ENCODE measurements at places on chromosomes 11 and 22.
A peak's percentile ranks its signal among the peaks of the same experiment; 100 is the strongest.

DNA sequence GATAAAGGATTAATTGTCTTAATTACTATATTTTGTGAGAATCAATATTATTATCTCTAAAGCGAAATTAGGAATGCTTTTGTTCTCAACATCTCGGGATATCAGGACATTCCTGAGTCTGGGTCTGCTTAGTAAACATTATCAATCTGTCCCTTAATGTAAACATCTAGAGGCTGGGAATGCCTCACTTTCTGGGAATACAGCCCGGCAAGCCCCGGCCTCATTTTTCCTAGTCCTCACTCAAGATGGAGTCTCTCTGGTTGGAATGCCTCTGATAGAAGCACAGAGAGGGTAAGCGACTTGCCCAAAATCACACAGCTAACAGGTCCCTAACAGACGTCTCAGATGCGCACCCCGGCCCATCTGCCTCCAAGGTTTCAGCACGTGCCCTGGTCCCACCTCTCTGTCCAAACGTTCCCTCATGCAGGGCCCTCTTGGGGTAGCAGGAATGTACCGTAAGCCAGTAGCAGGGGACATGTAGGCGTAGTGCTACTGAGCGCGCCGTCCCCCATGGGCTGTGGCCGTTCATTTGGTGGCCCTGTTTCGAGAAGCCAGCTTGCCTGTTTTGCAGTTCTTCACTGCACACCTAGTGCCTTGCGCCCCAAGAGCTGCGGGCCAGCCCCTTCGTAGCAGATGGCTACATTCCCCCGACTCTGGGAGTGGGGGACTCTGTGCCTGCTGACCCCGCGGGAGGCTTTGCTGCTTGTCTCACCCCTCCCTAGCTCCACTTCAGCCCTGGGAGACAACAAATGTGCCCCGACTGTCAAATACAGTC, 62.2 kb upstream of the FADD start:
- DNase-seq = no peak

DNA sequence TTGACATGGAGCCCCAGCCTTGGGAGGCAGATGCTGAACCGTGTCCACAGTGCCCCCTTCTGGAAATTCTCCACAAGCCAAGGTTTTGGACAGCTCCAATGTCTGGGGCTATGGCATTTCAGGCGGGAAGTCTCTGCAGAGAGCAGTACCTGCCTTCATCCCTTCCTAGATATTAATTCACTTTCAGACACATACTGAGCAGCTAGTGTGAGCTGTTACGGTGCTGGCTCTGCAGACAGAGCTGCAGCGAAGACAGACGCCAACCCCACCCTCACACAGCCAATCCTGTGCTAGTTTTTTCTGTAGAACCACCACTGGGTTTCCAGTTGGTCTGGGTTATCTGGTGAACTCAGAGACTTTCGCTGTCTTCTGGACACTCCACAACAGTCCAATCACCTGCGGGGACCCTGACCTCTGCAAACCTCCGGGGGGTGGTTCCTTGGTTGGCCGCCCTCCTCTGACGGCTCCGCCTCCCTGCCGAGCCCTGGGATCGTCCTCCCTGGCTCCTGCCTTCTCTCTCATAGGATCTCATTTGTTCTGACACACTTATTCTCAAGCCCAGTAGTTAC, 9.1 kb downstream of the LMF2 start:
- DNase-seq = peak; percentile 75

- no peak for DNase-seq
Observed at GRCh38 chr11:121535129-121535796, 82.5 kb upstream of the SORL1-AS1 start.

GRCh38 chr11:17405232-17406005, 17.0 kb upstream of the KCNJ11 start:
- DNase-seq = peak; percentile 69

GRCh38 chr22:50723991-50724390, 14.0 kb upstream of the ACR start:
- no peak for DNase-seq

DNA sequence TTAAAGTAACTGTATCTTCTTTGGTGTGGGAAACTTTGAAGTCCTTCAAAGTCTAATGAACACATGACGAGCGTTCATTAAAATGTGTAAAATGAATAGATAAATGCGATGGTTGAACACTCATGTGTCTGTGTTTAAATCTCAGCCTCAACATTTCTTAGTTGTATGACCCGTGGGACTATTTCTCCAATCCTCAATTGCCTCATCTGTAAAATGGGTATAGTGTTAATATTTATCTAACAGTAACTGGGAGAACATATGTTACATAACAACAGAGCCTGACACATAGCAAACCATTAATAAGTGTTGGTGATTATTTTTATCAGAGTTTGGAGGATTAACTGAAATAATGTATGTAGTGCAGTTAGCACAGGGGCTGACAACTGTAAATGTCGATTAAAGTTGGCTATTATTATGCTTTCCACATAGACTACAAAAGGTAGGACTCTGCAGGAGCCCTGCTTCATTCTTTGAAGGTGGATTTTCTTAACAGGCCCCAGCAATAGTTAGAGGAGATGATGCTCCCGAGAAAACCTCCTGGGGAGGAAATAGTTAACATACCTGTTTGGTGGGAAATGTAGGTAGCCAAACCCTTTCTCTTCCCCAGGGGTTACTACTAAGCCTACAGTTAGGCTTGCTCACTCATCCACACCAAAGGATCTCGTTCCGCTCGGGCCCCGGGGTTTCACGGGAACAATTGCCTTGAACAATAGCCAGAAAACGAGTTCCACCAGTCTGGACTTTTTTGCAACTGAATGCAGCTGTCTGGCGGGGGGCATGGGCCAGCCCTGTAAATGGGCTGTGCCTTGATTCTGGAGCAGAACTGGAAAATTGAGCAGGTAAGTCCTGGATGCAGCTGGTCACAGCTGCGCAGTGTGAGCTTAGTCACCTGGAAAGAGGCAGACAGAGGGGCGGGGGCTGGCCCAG, 133.4 kb downstream of the DBX1 start:
- DNase-seq = peak; percentile 87

DNA sequence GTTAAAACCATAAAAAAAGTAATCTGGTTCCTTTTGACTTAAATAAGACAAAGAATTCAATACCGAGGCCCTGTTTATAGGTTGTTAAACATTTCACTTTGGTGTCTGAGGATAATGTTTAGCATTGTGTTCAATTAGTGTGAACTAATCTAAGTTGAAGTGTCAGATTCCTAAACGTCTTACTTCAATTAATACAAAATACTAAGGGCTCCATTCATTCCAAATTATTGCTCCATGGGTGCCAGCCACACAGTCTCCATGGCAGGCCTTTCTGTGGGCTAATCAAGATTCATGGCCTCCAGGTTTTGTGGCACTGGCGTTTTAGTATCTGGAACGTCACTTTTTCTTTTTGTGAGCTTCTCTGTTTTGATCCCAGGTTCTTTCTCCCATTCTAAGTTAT, 89.4 kb downstream of the TMEM135 start:
- DNase-seq = peak; percentile 5

DNA sequence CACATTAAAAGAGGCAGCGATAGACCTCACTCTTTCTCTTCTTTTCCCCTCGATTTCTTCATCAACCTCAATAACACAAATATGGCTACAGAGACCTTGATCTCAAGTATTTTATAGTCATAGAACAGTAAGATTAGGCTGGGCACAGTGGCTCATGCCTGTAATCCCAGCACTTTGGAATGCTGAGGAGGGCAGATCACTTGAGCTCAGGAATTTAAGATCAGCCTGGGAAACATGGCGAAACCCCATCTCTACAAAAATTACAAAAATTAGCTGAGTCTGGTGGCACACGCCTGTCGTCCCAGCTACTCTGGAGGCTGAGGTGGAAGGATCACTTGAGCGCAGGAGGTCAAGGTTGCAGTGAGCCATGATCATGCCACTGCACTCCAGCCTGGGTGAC, 14.6 kb downstream of the SLN start:
- no peak for DNase-seq

GRCh38 chr22:46090631-46091201, 59.6 kb upstream of the PPARA start:
- DNase-seq = no peak

GRCh38 chr11:35785287-35786167, 123.0 kb downstream of the TRIM44 start:
- DNase-seq = no peak

DNA sequence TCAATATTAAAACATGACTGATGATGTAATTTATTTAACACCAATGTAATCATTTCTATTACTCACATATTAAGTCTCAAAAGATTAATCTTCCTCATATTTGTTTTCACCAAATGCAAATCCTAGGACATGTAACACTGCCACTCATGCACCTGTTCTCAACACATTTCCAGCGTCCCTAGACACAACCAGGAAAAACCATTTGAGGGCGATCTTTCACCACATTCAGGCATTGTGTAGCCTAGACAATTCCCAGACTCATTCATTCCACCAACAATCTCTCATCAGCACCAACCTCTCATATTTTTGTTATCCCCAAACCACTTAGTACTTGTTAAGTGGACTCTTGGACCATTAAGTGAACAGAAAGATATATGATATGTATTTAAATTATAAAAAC, 66.1 kb downstream of the SLC36A4 start:
- peak; percentile 32 for DNase-seq

- DNase-seq = no peak
Observed at GRCh38 chr11:73384125-73384441, 7.9 kb downstream of the RELT start.

- peak; percentile 21 for DNase-seq
Observed at GRCh38 chr11:108975026-108975425, 310.2 kb downstream of the DDX10 start.

- no peak for DNase-seq
Observed at GRCh38 chr22:40728731-40729189, 49.5 kb downstream of the MCHR1 start.

GRCh38 chr11:30868626-30869081, 282.5 kb upstream of the MPPED2 start:
- DNase-seq = no peak

DNA sequence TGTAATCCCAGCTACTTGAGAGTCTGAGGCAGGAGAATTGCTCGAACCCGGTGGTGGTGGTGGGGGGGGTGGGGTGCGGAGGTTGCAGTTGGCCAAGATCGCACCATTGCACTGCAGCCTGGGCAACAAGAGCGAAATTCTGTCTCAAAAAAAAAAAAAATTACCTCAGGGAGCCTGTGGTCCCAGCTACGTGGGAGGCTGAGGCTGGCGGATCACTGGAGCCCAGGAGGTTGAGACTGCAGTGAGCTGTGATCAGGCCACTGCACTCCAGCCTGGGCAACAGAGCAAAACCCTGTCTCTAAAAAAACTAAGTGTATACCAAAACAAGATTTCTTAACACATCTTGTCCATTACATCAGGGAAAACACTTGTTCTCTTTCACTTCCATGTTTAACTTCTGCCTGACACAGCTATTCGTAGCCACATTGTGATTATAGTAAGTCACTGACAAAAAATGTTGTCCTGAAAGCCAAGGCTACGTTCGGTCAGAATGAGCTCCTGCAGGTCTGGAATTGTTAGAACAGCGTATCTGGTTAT, 1.4 kb downstream of the TMEM80 start:
- no peak for DNase-seq

GRCh38 chr11:10289765-10290380, 4.1 kb downstream of the SBF2 start:
- no peak for DNase-seq

DNA sequence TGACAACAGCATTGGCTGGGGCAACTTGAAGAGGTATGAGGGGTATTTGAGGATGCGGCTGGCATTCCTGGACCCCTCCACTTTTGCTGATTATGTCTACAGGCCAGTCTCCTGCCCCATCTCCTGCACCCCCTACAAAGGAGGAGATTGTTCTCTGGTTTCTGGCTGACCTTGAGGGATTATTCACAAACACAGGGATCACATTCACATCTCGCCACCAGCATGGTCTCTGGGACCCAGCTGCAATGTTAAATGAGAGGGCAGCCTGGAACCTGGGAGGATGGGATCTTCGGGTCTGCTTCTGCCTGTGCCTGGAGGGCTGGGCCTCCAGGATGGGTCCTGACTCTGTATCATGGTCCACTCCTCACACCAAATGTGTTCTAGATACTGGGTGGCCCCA, 32.8 kb upstream of the MYEOV start:
- no peak for DNase-seq

- no peak for DNase-seq
Observed at GRCh38 chr11:12640926-12641849, 33.0 kb upstream of the TEAD1 start.

DNA sequence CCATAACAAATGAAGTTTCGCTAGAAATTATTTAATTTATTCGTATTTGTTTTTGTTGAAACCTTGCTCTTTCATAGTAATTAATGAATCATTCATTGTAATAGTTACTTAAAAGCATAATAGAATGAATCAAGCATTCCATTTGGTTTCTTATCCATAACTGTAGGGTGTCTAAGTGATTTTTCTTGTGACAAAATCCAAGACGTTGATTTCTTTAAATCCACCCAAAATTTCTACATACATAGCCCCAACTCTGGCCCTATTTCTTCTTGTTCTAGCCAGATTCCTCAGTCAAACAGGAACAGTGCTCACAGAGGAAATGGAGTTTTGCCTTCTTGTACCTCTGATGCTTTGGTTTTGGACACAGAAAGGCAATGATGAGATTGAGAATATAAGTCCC, 25.5 kb downstream of the UBASH3B start:
- DNase-seq = no peak

DNA sequence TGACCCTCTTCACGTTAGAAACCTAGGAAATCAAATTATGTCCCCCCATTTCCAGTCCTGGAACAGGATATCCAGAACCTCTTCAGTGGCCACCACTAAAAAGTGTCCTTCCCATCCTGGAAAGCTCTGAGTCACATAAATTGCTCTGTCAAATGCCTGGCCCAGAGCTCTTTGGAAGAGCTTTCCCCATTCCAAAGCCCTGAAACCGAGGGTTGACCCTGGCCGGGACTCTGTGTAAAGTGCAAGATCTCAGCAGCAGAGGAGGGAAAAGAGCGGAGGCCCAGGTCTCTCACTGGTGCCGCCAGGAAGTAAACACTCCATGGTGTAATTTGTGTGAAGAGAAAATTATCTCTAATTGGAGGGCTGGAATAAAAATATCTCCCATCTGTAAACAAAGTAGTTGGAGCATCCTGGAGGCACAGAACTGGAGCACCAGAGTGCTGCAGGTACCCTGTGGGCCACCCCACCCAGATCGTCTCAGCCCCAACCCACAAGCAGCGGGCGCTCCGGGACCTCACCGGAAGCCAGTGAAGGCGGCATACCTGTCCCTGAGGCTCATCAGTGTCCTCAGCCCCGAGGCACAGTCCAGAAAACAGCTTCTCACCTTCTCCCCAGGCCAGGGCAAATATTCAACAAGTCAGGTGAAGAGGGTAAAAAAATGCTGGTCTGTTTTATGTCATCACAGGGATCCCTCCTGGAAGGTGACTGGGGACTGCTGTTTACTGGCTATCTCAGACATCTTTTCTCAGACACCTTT, 4.7 kb upstream of the JAM3 start:
- DNase-seq = peak; percentile 84

- DNase-seq = no peak
Observed at GRCh38 chr22:24389680-24390079, 37.7 kb upstream of the ADORA2A start.

- DNase-seq = no peak
Observed at GRCh38 chr11:35553021-35553420, 27.6 kb upstream of the PAMR1 start.

- no peak for DNase-seq
Observed at GRCh38 chr11:111456859-111457730, 55.1 kb downstream of the BTG4 start.

- DNase-seq = no peak
Observed at GRCh38 chr11:21927628-21928027, 265.3 kb upstream of the ANO5 start.

GRCh38 chr11:5596607-5597201, at the start of gene TRIM6:
Gene TRIM6 (plus strand): TSS chr11:5596637. CDS start chr11:5596898, 261 bp downstream.
- DNase-seq = no peak

GRCh38 chr22:35631597-35631996, 14.5 kb upstream of the MB start:
- peak; percentile 24 for DNase-seq

Data from COR-L47 (cell line).